Lower lobe of right lung (tissue), 2 donors: ENCODE measurements at places on chromosomes 2 and 18. TPM values are rescaled to one million over a fixed set of nuclear protein-coding genes. Genes with fewer than 3 reads are reported as not detected.

Gene HRH4
- 2.0 TPM for total RNA-seq

Gene SDC1
- 90.0 TPM for total RNA-seq

Gene LHCGR
- 0.30 TPM for total RNA-seq

Gene CROCC2
- total RNA-seq, result 3.4 TPM

Gene OSR1
- total RNA-seq, result 15.5 TPM
